ENCODE measurements at places on chromosomes 7 and 10.

- DNase-seq: no peak
These were observed 14.4 kb upstream of the CRYGN start for GRCh38 chr7:151454305-151454704.

DNA sequence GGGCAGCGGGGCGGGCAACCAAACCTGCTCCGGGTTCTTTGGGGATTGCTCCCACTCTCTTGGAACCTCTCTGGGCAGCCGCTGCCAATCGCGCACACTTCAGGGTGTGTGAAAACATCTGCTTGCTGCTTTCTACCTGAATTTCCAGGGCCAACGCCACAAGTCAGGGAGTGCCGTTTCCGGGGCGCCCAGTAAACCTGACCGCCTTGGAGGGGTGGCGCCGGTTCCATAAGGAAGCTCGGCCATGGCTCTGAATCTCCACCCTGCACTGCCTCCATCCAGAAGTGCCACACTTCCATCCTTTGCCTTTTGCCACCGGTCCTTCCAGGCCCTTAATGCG is 679 bp upstream of the AFAP1L2 start:
- DNase-seq: no peak

GRCh38 chr10:48249763-48250351 is 24.6 kb downstream of the FRMPD2 start:
- DNase-seq: no peak

- DNase-seq: no peak
These were observed 121.2 kb downstream of the RTKN2 start for GRCh38 chr10:62147425-62147824.

DNA sequence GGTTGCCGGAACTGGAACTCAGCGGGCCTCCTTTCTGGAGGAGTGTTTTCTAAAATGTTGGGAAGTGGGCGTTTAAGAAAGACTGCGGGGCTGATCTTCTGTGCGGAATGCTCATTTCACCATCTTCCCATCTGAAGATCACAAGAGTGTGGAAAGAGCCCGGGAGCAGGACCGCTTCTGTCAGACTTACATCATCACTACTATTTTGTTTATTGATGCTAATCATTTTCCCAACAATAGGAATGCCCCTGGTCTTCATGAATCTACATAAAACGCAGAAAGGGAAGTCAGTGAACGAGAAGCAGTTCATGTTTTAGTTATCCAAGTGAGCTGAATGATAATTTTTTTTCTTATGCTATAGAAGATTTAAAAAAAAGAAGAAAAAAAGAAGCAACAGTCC is 447.8 kb upstream of the MKI67 start:
- DNase-seq: no peak

- no peak for DNase-seq
These were observed 312 bp downstream of the ARL4A start for GRCh38 chr7:12687718-12688171.

GRCh38 chr10:73910401-73910763 is 550 bp upstream of the PLAU start:
- no peak for DNase-seq

GRCh38 chr7:93945756-93946535 is 24.4 kb downstream of the GNG11 start:
- DNase-seq: no peak

GRCh38 chr10:20976390-20976789 is 79.3 kb upstream of the NEBL start:
- DNase-seq: no peak

DNA sequence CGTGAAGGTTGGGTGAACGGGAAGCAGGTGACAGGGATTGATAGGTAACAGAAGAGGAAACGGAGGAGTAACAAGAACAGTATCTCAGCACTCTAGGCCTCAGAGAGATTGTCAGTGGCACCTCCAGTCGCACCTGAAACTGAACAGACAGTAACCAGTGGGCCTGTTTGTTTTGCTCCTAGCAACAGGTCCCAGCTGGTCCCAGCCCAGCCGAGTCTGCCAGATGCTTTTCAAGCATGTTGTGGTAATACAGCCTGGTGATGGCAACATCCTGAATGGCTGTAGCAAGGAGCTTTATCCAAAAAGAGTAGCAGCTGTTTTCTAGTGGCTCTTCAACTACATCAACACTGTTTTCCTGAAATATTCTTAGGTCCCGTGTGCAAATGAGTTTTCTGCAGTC is 4.7 kb downstream of the CACNB2 start:
- DNase-seq: no peak

DNA sequence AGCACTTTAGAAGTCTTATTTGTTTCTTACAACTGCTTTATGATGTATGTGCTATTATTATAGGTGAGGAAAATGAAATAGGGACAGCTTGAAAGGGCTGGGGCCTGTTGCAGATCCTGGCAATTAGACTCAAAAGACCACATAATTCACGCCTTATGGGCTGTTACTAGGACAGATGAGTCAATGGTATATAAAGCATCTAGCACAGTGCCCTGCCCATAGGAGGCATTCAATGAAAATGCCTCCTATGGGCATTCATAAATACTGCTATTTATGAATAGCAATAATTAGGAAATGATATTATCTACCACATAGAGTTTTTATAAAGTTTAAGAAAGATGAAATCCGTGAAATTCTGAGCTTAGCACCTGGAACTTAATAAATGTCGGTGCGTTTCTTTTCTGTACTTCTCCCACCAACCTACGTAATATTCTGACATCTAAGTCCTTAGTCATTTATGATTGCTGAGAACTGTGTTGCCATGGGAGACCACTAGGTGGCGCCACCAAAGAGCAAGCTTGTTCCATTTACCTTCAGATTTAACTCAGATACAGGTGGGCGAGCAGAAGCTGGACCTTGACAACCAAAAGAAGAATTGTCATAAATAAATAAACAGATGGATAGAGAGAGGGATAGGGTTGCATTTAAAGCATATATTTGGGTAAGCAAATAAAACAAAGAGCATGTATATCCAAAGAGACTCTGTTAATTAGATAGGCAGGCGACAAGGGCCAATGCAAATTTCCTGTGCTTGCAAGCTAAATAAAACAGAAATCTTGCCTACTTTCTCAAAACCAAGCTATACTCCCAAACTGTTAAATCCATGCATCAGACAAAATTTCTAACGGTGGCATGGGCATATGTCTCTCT is 699.9 kb downstream of the INHBA start:
- DNase-seq: no peak

DNA sequence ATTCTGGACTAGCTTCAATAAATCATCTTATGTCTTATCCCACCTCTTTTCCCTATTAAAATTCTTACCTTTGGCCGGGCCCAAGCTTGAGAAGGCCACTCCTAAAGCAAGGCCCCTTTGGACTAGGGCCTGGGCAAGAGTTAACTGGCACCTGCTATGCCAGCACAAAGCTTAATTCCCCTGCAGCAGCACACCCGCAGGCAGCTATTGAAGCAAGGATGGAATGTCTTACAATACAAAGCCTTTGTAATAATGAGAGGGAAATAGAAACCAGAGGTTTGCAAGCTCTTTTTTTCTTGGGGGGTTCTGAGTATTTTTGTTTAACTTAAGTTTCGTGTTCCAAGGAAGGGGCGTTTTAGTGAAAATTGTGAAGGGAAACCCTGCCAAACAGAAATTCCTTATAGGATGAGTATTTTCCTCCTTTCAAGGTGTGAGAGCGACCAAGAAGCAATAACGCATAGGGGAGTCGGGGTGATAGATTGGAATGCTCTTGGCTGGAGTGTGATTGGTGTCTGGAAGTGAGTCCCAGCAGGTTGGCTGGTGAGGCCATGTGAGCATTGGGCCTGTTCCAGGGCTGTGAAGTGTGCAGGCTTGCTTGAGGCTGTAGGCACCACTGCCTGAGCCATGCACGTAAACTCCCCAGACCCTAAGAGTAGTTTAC is 148.5 kb downstream of the KIAA1217 start:
- DNase-seq: no peak

DNA sequence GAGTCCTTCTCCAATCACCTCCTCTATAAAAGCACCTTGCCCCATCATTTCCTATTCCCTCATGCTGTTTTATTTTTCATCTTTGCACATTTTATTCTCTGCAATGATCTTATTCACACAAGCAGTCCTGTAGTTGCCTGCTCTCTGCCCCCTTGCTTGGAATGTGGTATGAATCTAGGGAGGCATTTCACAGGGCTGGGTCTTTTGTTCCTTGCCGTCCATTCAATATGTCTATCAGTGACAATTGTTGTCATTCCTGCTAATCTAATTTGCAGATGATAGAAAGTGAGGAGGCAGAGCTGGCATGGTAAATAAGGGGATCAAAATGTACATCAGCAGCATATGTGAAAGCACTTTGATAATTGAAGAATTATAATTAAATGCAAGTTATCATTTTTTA is 246.2 kb upstream of the C7orf33 start:
- DNase-seq: no peak

DNA sequence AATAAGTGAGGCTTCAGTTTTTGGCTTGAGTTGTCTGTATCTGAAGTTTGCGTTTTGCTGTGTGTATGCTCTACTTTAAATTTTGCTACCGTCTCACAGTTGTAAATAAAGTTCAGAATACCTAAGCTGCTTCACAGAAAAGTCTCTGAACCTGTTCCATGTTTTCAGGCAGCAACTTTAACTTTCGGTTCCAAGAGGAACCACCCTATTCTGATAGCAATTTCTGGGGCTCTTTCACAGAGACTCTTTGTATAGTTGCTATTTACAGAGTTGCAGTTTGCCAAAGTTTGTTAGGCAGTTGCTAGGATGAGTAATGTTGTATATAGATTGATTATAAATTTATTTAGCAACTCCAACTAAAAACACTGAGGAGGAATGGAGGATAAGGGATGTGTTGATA is 5.7 kb downstream of the FAM221A start:
- no peak for DNase-seq

GRCh38 chr7:17651863-17652385 is 288.4 kb downstream of the SNX13 start:
- no peak for DNase-seq

GRCh38 chr10:86753638-86754434 is 2.6 kb upstream of the BMPR1A start:
- no peak for DNase-seq

Measured in anterior cingulate cortex (tissue), 58 donors.